Activated CD4-positive, alpha-beta memory T cell treated with anti-CD3 and anti-CD28 coated beads, Interleukin-2, amount 10 ng/mL, durations not matched to agents 7 days and 5 days (primary cell): ENCODE measurements at places on chromosomes 1 and 21.

- DNase-seq = no peak
Observed at GRCh38 chr1:201816309-201816854, 12.6 kb upstream of the IPO9 start.

GRCh38 chr1:226980565-226981385, 40.7 kb downstream of the COQ8A start:
- DNase-seq = no peak

DNA sequence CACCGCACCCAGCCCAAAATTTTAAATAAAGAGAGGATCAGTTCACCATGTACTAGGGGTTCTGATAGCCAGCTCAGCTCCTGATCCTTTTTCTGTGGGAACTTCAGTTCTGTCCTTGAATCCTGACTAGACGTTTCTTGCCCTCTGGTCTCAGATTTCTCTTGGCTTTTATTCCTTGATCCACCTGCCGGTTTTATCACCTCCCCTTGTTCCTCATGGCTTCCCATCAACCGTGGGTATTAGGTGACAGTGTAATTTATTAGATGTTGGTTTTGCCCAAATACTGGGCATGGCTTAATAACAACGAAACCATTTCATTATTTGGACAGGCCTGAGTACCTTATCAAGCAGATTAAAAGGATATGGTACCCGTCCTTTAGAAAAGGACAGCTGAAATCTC, 22.5 kb downstream of the SLC45A1 start:
- DNase-seq = no peak

DNA sequence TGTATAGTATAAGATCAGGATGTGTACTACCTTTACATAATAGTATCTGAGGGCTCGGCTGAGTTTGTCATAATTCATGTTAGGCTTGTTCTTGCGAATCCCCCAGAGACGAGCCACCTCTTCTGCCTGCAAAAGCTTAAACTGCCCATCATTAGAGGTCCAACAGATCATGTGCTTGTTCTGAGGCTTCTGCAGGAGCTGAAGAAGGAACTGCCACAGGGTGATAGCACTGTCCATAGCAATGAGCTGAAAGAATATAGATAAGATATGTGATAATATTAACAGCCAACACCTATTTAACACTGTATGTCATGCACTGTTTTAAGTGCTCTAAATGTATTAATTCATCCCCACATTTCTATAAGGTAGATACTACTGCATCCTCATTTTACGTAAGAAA, 8.2 kb downstream of the ELK4 start:
- no peak for DNase-seq

DNA sequence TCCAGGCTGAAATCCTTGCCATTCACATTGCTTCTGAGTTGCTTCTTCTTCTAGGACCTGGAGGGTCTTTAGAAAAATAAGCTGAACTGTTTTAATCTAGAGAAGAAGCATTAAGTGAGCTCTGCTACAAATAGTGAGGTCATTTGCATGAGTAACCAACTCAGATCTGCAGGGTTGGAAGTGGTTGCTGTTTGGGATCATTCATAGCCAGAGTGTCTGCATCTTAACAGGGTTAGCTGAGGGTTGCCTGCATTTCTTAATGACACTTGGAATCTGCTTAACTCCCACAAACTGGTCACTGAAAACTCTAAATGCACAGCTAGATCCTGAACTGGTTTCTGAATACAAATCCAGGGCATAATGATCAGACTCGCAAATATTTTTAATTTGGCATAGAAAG, 9.9 kb downstream of the CNIH3 start:
- no peak for DNase-seq

GRCh38 chr1:229461032-229461668, 27.3 kb upstream of the ACTA1 start:
- no peak for DNase-seq

DNA sequence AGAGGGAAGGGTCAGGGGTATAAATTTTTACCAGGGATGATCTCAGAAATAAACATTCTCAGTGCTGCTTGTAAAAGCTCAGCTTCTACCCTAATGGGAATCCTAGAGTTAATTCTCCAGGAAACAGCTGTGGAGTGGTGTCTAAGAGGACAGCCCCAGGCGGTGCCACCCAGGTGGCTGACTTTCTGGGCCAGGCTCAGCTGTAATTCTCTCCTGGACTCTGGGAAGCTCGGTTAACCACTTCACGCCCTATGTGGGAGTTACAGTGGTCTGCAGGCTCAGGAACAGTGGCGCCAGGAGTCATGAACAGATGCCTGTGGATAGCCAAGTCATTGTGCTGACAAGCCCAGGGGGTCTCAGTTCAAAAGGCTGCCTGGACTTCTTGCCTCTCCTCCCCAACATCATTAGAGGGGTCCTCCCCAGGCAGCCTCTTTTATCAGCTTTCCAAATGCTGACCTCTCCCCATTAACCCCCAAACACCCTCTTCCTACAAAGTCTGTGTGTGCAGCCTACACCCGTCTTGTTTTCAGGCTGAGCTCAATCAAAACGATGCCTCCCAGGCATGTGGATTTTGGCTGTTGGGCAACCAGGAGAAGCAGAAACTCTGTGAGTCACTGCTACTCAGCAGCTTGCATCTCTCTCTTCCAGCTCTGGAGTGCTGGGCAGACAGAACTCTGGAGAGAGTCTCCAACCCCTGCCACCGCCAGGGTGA, 1.2 kb downstream of the HHIPL2 start:
- no peak for DNase-seq

DNA sequence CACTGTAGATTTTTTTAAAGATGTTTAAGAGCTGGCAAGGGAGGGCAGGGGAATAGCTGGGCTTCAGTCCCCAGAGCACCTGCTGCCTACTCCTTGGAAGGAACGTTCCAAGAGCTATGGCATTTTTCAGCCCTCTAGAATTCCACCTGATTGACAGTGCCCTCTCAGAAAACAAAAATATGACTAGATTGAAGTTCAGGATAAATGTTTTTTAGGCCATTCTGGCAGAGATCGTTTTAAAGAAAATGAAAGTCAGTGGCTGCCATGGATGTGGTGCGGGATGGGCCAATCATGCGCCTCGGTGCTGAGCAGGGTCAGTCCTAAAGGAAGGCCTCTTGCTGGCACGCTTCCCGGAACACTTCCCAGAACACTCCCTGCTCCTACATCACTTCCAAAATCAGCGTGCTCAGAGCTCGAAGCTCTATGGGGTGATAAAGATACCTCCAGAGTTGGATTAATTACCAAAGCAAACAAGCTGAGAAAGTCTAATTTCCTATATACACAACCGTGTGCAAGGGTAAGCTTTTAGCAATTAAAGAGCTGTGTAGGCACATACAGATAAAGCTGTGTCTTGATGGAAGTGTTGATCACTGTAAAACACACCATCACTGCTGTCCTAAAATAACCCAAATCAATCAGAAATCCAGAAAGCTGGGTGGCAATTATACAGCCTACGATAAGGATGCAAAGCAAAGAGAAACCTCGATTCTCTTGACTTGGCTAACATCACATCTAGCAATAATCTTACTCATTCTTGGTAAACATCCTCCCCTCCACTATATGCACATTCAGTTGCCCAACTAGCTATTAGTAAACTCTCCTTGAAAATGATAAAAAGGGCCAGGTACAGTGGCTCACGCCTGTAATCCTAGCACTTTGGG, 34.6 kb downstream of the TGFBR3 start:
- DNase-seq = no peak
